ENCODE measurements at places on chromosomes 7 and 10.

GRCh38 chr7:85186521-85187241 lies at the start of gene SEMA3D:
TSS of gene SEMA3D (minus strand) at chr7:85187056. CDS start at chr7:85121891, 65,165 bp downstream.
- DNase-seq, result no peak

DNA sequence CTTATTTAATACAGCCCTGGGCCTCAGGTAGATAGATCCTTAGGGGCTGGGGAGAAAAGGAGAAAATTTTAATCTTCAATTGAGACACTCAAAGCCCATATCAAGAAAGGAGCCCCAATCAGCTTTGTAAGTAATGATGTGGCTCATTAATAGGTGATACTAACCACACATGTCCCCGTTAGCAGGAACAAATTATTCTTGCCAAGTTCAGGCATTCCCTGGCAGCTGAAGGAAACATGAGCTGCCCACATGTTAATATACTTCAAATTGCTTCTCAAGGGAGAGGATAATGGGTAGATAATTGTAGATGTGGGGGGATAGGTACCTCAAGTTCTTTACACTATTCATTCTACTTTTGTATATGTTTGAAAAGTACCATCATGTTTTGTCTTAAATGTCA lies 14.5 kb downstream of the IFIT5 start:
- no peak for DNase-seq

DNA sequence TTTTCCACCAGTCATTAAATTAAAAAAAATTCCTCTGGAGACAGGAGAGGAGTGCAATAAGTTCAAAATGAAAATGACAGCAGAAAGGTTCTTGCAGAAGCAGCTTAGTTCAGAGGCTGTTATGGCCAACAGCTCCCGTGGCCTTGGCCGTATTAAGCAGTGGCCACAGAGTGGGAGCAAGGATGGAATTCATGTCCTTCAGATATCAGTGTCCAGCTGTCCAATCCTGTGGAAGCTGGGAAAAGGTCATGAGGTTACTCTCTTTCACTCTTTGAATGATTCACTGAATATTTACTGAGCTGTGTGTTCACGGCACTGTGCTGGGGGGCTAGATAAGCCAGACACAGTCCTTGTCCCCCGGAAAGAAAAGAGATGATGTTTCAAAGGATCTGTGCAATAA lies 231.8 kb downstream of the BMPER start:
- no peak for DNase-seq

DNA sequence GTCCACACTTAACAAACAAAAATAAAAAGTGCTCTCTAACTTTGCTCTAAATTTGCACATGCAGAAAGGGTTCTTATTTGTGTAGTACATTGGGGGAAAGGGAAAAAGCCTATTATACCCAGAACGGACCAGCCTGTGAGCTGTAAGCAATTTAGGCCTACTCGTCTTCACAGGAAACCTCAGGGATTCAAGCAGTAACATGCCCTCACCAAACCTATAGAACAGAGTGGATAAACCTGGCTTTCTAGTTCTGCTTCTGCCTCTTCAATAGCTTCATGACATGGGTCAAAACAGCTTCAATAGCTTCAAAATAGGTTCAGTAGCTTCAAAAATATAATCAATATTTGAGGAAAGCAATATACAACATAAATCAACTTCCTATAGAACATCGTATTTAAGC lies 163.7 kb downstream of the ARL4A start:
- DNase-seq, result no peak

GRCh38 chr7:46581268-46581667 lies 660.2 kb upstream of the IGFBP3 start:
- DNase-seq, result no peak

DNA sequence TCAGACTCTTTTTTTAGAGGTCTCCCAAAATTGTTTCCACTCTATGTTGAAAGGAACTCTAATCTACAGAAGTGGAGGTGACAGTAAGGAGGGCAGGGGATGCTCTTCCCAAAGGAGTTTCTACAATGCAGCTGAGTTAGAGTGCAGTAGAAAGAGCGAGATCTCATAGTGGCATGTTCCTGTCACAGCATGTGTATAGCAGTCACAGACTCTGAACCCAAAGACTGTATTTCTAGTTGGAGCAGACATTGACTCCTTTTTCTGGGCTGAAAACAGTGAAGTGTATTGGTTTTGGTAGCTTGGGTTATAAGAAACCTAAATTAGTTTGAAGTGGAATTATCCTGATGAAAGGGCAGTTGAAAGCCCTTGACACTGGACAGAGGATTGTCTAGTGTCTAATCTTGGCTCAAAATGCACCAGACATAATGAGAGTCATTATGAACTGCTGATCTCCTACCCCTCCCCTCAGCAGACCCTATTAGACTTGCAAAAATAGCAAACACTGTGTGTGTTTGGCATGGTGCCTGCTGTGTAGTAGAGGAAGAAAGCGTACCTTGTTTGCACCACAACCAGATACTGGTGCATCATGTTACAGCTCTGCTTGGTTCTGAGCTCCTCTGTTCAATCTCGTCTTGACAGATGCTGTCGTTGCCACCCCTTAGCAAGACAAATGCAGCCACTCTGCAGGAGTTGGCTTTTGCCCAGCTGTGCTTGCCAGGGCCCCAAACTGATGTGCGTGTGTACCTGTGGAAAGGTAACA lies 336.0 kb downstream of the AUTS2 start:
- no peak for DNase-seq

DNA sequence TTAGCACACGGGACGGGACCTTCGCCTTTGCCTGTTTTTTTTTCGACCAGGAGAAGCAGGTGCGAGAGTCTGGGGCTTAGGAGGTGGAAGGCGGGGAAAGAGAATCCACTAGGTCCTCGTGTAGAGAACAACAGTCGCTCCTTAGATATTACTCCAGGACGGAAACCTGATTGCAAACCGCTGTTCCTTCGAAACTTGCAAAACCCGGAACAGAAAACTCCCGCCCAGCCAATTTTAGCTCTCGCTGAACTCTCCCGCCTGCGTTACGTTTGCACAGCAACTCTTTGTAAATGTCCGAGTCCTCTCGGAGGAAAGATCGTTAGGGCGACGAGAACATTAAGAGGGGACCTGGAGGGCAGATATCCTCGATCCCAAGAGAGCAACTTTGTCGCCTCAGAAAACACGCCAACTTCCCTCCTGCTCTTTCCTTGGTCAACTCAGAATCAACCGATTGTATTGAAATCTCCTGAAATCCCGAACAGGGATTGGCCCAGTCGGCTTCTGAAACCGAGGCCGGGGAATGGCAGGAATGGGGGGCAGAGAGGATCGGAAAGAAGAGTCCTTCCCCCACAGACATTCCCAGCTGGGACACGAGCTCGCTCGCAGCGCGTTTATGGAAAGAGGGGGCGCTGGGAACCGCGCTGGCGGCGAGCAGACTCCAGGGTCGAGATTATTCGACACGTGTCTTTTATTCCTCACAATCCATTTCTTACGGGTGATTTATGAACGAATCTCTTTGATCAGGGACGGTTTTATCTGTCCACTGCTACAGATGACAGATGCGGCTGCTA lies 9.9 kb downstream of the TWIST1 start:
- no peak for DNase-seq

- DNase-seq, result peak; percentile 83
Observed at GRCh38 chr10:68543004-68543918, 15.9 kb upstream of the SLC25A16 start.

DNA sequence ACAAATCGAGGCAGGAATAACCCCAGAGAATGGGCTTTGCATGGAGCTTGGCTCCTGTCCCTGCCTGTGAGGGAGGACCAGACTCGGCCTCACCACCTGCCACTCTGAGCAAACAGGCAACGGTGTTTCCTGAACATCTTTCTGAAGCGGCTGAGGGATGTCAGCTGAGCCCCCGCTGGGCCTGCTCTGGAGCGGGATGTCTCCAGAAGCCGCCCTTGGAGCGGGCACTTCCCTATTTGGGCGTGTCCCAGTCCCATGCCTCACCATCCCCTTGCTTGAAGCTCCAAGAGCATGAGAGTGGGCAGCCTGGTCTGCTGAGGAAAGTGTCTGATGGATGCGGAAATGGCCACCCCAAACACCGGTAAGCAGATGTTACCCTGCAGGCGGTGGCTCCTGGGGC lies 10.2 kb downstream of the ALKBH4 start:
- DNase-seq, result no peak

DNA sequence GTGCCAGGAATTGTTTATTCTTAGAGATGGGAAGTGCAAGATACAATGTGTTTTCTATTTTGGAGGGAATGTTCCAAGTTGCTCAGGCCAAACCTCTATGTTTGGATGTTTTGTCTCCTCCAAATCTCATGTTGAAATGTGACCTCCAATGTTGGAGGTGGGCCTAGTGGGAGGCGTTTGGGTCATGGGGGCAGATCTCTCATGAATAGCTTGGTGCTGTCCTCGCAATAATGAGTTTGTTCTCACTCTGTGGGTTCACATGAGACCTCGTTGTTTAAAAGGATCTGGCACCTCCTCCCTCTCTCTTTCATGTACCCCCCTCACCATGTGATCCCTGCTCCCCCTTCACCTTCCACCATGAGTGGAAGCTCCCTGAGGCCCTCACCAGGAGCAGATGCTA lies 8.3 kb upstream of the GDF10 start:
- no peak for DNase-seq

DNA sequence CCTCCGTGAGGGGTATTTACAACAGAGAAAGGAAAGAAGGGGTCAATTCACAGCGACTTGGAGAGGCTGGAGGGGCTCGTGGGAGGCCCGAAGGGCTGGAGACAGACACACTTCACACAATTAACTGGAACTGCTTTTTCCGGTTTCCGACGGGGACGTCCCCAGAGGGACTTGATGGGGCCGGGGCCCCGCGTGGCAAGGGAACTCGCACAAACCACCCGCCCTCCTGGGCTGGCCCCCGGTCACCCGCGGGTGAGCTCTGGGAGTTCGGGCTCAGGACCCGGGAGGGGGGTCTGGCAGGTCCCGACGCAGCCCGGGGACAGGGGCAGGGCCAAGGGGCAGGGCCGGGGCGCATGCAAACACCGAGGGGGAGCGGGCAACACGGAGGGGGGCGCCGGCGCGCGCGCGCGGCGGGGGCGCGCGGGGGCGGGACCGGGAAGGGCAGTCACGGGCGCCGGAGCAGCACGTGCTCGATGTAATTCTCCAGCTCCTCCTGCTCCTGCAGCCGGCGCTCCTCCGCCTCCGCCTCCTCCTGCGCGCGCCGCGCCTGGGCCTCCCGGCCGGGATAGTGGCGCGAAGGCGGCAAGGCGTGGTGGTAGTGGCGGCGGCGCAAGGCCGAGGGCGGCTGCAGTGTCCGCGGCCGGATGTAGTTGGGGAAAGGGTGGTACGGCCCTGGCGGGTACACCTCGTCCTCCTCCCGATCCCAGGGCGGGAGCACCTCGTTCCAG lies 2.7 kb downstream of the VGF start:
- peak; percentile 88 for DNase-seq

DNA sequence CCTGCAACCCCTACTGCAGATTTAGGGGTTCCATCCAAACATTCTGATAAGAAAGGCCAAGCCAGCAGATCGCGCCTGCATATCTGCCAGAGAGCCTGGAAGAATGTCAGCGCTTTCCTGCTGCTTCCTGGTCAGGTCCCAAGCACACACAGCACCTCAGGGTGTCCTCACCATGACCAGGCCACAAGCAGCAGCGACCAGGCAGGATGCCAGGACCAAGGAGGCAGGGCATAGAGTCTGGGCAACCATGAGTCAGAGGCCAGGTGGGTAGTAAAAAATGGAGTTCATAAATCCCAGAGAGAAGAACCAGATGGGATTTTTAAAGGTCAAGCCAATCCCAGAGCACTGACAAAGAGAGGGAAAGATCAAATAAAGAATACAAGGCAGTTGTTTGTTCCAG lies 5.5 kb upstream of the FAM131B start:
- peak; percentile 54 for DNase-seq

DNA sequence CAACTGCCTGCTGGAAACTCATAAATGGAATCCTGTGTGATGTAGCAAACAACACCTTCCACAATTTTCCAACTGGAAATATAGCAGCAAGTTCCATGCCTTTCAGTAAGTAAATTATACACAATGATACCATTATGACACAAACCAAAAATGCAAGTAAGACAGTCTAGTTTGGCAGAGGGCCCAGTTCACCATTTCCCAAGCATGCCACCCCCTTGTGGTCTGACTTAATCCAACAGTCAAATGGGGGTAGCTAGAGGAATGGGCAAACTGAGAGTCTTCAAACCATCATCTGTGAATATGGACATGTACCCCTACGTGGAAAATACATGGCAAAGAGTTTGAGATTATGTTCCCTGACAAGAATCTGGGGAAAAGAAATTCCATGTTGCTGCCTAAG lies 137.6 kb upstream of the VWC2 start:
- DNase-seq, result no peak

GRCh38 chr7:102262546-102262945 lies 24.1 kb upstream of the SH2B2 start:
- no peak for DNase-seq

GRCh38 chr10:11668847-11669610 lies 57.6 kb upstream of the USP6NL start:
- no peak for DNase-seq

DNA sequence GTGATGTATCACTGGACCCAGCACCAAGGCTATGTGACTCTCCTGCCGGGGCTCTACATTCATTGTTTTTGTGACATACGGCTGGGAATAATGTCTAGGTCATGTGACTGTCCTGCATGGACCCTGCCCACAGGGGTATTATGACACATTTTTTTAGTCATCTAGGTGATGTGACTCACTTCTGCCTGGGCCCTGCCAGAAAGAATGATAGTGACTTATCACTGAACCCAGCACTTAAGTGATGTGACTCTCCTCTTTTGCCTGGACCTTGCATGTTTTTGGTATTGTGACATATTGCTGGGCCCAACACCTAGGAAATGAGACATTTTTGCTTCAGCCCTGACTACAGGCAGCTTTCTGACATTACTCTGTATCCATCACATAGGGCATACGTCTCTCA lies 51.1 kb upstream of the ZNF107 start:
- DNase-seq, result no peak

- no peak for DNase-seq
Observed at GRCh38 chr7:116569737-116570136, 44.9 kb downstream of the CAV1 start.

DNA sequence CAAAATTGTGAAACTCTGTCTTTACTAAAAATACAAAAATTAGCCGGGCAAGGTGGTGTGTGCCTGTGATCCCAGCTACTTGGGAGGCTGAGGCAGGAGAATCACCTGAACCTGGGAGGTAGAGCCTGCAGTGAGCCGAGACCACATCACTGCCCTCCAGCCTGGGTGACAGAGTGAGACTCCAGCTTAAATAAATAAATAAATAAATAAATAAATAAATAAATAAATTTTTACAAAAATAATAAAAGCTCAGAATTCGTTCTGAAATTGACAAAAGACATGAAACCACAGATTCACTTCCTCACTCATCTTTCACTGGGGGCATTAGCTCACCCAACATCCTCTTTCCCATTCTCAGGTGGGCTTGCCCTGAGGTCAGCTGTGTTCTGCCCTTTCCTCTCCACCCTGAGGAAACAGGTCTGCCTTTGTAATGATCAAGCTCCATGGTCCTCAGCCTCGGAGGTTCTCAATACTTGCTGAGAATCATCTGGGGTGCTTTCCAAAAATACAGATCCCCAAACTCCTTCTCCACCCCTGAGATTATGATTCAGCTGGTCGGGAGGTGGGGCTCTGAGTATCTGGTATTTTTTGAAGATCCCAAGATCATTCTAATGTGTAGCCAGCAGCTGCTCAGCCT lies 29.2 kb upstream of the APBB1IP start:
- DNase-seq, result no peak

- no peak for DNase-seq
Observed at GRCh38 chr7:18521945-18522566, 26.5 kb downstream of the HDAC9 start.
